ENCODE measurements at places on chromosomes 12 and 14. TPM values are rescaled to one million over a fixed set of nuclear protein-coding genes. Genes with fewer than 3 reads are reported as not detected.

GRCh38 chr12:92301356-92301755 lies 155.7 kb upstream of the BTG1 start:
- no peak for DNase-seq

DNA sequence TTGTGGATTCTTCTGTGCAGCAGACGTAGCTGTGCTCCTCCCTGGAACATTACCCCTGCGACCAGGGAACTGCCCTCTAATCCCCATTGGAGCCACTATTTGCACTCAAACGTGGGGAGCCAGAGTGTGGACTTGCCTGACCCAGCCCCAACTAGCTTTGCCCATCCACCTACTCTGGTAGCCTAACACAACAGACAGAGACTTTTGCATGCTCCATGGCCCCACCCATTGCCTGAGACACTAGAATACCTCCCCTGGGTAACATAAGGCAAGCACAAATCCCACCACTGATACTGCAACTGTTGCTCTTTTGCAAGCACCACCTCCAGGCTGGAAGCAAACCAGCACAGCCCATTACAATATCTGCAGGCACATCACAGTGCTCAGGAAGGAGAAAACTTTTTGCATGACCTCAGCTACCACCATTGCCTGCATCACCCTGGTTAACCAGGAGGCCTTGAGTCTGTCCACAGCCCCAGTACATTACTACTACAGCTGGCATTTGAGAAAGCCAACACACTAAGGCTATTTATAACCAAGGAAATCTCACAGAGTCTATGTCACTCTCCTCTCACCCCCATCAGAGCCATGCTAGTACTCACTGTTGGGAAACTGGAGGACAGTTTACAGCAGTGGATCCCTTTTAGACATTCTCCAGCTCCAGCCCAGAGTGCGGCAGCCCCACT lies 15.0 kb downstream of the CEP128 start:
- DNase-seq: no peak

DNA sequence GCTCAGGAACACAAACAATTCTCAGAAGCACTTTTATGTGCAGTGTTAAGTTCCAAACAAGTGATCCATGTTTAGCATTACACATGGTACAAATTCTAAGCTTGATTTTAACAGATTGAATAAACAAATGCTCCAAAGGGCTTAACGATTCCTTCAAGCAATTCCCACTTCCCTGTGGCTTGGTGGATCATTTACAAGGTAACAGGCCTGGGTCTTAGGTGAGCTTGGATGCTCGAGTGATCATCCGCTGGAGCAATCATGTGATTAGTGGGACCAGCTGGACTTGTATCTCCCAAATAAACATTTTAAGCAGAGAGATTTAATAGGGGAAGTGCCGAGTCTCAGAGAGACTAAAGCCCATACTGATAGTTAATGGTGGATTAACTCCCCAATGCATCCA lies 70.7 kb downstream of the CALM1 start:
- no peak for DNase-seq

DNA sequence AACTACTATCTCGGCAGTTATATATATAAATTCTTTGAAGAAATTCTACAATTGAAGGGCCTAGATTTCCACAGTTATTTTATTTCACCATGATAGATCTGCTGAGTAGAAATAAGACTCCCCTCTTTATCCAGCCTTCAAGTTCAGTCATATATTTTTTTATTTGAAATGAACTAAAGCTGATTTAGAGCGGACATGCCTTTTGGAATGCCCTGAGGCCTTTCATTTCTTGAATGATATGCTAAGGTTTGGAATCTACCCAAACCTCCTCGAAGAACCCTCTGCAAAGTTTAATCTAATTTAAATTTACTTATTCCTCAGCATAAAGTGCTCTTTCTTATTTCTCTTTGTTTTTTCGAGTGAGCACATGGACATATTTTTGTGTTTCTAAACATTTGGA lies 15.1 kb downstream of the SIX1 start:
- no peak for DNase-seq

- DNase-seq: no peak
Observed at GRCh38 chr12:100381379-100381778, 24.5 kb downstream of the SLC17A8 start.

GRCh38 chr14:24680516-24680915 lies 46.5 kb upstream of the GZMB start:
- DNase-seq: no peak

DNA sequence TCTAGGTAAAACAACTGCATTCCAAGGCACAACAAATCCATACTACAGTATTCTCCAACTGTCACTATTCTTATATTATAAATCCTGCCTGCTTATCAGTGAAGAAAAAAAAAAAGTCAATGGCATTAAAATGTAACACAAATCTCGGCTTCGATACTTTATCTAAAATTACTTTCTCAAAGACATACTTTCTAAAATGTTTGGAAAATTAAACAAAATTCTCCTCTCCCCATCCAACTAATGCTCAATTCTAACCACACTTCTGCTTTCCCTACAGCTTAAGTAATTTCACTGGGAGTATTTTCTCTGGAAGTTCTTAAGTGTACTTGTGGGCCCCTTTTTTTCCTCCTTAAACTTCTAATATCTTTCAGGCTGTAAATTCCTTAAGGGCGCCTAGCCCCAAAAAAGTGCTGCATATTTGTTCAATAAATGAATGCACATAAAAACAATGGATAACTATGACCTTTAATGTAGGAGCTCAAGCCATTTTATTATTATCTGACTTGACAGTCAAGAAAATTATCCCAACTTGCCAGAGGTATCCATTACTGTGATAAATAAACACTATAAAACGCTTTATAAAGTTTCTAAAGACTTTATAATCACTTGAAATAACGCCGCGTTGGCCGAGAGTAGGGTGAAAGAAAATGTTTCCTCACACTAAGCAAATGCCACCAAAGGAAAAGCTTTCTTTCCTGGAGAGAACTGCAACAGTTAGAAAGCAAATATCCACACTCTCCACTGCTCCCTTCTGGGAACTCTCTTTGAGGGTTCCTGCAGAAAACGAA lies 977 bp downstream of the HEATR5A start:
- no peak for DNase-seq

DNA sequence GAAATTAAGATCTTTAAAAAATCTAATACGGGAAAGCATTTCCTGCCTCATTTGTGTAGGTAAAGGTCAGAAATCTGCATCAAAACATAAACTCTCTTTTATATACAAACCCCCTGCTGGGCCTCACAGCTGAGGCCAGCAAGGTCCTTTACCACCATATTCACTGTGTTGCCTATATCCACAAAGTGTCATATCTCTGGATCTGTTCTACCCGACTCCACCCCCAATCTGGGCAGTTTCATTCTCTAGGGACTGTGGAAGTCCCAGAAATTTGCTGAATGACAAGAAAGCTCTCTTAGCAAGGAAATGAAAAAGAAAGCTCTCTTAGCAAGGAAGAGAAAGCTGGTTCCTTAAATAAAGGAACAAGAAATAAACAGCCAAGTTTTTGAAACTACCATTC lies 301.7 kb downstream of the KCNH5 start:
- no peak for DNase-seq

GRCh38 chr12:110936367-110937103 lies 16.2 kb upstream of the MYL2 start:
- DNase-seq: no peak

DNA sequence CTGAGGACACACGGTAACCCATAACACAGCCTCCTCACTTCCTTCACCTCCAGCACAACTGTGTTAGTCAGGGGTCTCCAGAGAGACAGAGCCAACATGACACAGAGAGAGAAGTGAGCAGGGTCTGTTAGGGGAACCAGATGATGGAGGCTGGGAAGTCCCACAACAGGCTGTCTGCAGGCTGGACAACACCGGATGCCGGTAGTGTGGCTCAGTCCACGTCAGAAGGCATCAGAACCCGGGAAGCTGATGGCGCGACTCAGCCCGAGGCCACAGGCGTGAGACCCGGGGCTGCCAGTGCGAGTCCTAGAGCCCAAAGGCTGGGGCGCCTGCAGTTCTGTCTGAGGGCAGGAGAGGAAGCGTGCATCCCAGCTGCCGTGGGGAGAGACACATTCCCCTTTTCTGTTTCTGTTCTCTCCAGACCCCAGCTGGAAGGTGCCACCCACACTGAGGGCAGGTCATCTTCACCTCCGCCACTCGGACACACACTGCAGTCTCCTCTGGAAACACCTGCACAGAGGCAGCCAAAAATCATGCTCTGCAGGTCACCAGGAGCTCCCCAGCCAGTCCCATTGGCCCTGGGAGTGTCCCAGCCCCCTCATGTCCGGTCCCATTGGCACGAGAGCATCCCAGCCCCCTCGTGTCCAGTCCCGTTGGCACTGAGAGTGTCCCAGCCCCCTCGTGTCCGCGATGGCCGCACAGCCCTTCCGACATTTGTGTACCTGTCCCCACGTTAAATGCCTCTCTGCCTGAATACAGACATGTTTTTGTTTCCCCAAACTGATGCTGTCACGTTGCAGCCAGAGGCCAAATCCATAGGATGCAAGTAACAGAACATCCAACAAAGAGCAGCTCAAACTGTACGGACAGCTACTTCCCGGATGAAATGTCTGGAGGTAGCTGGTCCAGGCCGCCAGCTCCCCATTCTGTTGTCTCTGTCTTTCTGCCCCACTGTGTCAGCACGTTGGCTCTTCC lies 7.9 kb upstream of the FBRSL1 start:
- no peak for DNase-seq

GRCh38 chr12:54351341-54351740 lies 12.9 kb downstream of the GPR84 start:
- DNase-seq: no peak

GRCh38 chr14:91159182-91159581 lies 45.3 kb downstream of the DGLUCY start:
- DNase-seq: no peak

DNA sequence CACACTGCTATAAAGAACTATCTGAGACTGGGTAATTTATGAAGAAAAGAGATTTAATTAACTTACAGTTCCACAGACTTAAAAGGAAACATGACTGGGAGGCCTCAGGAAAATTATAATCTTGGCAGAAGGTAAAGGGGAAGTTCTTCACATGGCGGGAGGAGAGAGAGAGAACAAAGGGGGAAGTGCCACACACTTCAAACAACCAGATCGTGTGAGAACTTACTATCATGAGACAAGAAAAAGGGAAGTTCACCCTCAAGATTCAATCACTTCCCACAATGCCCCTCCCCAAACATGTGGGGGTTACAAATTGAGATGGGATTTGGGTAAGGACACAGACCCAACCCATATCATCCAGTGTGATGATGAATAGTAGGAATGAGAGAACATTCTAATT lies 366.5 kb downstream of the LRFN5 start:
- DNase-seq: no peak

GRCh38 chr12:55686366-55687010 lies 21.2 kb downstream of the ITGA7 start:
- DNase-seq: no peak

- peak; percentile 54 for DNase-seq
Observed at GRCh38 chr14:83814896-83815295, 1715.0 kb upstream of the FLRT2 start.

DNA sequence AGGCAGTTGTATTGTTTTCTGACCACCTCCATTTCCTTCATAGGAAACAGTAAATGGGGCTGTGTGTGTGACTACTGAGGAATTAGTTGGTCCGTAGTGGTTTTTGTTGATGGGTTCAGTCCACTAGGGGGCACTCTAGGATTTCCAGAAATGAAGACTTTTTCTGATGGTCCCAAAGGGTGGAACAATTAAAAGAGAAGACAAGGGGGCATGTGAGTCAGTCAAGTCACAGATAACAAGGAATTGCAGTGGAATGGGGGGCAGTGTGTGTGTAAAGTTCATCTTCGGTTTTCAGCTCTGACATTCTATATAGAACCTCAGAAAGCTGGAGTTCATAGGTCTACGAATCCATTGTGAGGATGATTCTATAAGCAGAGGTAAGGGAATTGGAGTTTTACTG lies 186.6 kb upstream of the OR4E1 start:
- peak; percentile 40 for DNase-seq

DNA sequence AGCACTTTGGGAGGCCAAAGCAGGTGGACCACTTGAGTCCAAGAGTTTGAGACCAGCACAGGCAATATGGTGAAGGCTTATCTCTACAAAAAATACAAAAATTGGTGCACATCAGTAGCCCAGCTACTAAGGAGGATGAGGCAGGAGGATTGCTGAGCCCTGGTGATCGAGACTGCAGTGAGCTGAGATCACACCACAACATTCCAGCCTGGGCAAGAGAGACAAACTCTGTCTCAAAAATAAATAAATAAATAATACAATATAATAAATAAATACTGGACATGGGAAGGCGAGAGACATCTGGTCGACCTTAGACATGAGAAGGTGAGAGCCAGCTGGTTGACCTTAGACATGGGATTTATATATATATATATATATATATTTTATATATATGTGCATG lies 119.8 kb upstream of the SLC38A4 start:
- no peak for DNase-seq

GRCh38 chr14:32307881-32308582 lies 21.1 kb upstream of the AKAP6 start:
- DNase-seq: peak; percentile 77

PROX2 gene
- total RNA-seq: not detected

SELPLG gene
- total RNA-seq: 0.73 TPM

KRT79 gene
- total RNA-seq: 0.46 TPM

LARP4 gene
- 39.1 TPM for total RNA-seq

TMCC3 gene
- 6.5 TPM for total RNA-seq

P2RX7 gene
- 6.0 TPM for total RNA-seq

EPYC gene
- not detected for total RNA-seq

LTBP2 gene
- total RNA-seq: 17.4 TPM

PPP1R1A gene
- total RNA-seq: not detected

ACVRL1 gene
- total RNA-seq: 0.40 TPM
